ENCODE measurements at places on chromosomes 12 and 14.
A peak's percentile ranks its signal among the peaks of the same experiment; 100 is the strongest.

DNA sequence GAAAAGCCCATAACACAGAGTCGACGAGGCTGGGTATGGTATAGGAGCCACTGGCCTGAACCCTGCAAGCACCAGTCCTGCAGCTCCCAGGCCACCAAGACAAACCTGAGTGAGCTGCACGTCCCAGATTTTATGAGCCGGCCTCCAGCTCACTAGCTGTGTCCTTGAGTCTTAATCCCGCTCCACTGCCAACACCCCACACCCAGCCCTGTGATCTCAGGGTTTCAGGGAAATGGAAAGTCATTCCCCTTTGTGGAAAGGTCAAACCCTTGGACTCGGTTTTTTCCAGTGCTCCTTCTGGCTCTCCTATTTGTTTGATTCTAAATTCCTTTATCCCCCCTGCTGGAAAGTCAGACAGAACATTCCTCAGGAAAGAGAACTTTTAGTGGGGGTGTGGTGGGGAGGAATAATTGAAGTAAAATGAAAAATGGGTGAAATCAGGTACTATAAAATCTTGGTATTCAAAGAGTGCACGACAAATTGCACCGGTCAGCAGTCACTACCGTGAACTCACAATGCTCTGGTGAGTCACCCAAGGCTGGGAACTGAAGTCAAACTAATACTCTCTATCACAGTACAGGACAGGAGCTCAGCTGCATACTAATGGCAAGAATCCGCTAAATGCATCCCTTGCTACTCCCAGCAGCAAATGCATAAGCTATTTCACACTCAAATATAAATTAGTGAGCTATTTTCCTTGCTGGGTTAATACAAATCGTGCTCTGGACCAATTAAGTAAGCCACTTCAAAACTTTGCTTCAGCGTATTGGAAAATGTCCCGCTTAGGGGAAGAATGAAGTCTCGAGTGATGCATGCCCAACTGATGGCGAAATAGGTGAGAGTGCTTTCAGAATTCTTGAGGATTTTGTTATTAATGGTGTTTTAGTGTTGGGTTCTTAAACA lies 9.0 kb downstream of the PITPNM2 start:
- no peak for DNase-seq

GRCh38 chr14:71198687-71199086 lies 291.4 kb downstream of the PCNX1 start:
- DNase-seq, result no peak

DNA sequence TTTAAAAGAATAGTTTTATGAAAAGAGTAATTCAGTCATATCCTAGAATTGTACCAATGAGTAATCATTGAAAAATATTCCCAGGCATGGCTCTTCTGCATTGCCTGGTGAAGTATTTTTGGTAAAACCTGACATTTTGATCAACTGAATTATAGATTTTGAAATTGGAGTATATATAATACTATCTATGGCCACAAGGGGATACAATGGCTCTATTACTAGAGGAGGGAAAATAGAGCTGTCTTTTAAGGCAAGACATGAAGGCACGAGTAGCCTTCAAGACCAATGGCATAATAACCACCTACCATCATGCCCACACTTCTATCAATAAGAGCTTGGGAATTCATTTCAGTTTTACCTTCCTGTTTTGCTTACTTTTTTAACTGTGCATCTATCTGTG lies 1241.4 kb upstream of the TMEM132C start:
- DNase-seq, result no peak

GRCh38 chr14:87483271-87484260 lies 509.4 kb downstream of the GALC start:
- DNase-seq, result no peak

GRCh38 chr14:77508249-77508648 lies 9.6 kb upstream of the ISM2 start:
- DNase-seq, result no peak

DNA sequence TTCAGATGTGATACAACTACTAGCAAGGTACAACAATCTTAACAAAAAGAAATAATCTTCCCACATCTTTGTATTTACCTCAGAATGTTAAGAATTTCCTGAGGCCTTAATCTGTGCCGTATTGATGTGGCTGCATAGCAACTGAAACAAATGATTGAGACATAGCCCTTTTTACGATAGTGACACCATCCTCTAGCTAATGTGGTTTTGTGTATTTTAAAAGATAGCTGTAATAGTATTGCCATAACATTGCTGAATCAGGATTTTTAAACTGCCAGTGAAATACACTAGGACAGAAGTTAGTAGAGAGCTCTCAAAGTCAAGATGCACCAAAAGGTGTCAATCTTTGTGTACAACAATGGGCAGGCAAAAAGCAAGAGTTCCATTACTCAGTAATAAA lies 11.9 kb downstream of the NPAS3 start:
- no peak for DNase-seq

- no peak for DNase-seq
Measured at GRCh38 chr12:34405286-34406227, 383.3 kb downstream of the ALG10 start.

GRCh38 chr14:101879529-101880336 lies 84.6 kb upstream of the DYNC1H1 start:
- DNase-seq, result no peak

GRCh38 chr14:106318700-106319099 lies 792.3 kb downstream of the TMEM121 start:
- peak; percentile 54 for DNase-seq

GRCh38 chr12:106107566-106107965 lies 31.2 kb downstream of the NUAK1 start:
- DNase-seq, result no peak

DNA sequence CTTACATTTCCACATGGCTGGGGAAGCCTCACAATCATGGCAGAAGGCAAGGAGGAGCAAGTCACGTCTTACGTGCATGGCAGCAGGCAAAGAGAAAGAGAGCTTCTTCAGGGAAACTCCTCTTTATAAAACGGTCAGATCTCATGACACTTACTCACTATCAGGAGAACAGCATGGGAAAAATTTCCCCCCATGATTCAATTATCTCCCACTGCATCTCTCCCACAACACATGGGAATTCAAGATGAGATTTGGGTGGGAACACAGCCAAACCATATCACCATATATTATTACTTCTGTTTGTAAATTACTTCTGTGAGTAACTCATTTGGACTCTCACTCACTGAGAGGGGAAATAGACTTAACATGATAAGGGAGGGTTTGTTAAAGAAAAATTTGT lies 1496.8 kb upstream of the TMEM132C start:
- no peak for DNase-seq

GRCh38 chr14:69574263-69574953 lies at the start of gene CCDC177:
Gene CCDC177, minus strand, starts transcription at chr14:69574871. Its CDS starts 1,249 bp downstream, at chr14:69573622.
- DNase-seq, result peak; percentile 44

GRCh38 chr14:72443256-72443655 lies 450.6 kb downstream of the DPF3 start:
- DNase-seq, result no peak

DNA sequence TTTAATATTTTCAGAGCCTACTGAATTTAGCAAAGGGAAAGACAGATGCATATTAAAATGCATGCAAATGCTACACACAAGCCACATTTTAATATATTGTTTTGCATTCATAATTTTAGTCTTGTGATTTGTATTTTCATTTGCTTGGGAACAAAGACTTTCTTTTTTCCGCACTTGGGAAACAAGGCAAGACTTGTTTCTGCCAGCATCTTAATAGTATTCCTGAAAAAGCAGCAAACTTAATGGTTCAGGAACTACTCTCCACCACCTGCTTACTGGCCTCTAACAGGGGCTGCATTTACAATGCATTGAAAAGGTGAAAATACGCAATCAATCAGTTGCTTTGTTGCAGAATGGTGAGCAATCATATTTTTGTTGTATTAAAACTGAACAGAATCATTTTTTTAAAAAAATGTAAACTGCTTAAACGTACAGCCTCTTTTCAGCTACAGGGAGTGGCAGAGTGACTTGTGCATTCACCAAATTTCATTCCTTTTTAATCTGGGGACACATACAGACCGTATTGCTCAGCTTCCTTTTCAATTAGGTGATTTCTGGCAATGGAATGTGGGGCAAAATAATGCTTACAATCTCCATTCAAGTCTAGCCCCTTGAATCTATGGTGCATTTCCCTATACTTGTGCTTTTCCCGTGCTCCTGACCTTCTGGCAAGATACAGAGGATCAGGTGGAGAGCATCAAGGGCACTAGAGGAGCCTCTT lies 144.1 kb upstream of the BTG1 start:
- no peak for DNase-seq

DNA sequence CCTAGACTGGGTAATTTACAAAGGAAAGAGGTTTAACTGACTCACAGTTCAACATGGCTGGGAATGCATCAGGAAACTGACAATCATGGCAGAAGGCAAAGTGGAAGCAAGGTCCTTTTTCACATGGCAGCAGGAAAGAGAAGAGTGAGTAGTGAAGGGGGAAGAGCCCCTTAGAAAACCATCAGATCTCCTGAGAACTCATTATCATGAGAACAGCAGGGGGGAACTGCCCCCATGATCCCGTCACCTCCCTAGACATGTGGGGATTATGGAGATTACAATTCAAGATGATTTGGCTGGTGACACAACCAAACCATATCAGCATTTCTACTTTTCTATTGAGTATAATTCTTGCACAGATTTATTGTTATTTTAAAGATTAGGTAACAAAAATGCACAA lies 822.1 kb upstream of the FLRT2 start:
- DNase-seq, result no peak

DNA sequence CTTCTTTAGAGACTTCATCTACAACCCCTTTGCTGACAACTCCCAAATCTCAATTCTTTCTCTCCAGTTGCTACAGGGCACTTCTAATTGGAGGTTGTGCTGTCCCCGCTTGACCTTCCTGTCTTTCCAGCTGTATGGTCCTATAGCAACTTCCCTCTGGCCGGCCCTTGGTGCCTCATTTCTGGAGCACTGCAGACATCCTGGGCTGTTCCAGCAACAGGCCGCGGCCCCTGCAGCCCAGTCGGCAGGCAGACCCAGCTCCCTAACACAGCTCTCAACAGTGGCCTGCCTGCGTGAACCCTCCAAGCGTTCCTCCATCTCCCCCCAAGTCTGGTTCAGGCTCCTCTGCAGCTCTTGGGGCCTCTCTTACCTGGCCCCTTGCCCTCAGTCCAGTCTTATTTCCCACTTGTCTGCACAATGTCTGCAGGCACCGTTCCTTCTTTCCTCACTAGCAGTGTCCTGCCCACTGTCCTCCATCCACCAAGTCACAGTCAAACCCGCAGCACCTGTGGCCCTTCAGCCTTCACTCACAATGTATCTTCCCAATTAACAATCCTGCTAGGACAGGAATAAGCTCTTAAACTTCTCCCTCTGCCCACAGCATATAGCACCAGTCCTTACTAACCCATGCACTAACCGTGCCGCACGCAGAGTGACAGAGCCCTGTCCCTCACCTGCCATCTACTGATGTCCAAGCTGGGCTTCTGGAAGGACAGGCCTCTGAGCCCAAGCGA lies 1.6 kb upstream of the EML1 start:
- no peak for DNase-seq

GRCh38 chr14:23123419-23123818 lies 4.4 kb upstream of the CEBPE start:
- no peak for DNase-seq

DNA sequence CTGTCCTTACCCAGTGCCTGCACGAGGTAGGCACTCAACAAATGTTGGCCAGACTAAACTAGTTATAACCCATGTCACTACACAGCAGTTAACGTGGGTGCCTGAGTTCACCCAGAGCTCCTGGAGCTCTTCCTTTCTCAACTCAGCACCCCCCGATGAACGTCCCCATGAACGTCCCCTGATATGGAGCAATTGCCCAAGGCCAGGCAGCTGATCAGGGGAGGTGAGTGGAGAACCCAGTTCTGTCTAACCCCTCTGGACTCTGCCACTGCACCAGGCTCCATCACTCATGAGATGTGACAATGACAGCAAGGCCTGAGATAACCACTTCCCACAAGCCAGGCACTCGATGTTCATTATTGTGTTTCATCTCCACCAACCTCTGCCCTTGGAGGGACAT lies 199.0 kb downstream of the BCL11B start:
- no peak for DNase-seq

- DNase-seq, result no peak
Measured at GRCh38 chr12:123748161-123748560, 13.9 kb upstream of the DNAH10 start.

Measured in activated naive CD4-positive, alpha-beta T cell (primary cell).